ENCODE measurements at places on chromosomes 7 and 10. TPM values are rescaled to one million over a fixed set of nuclear protein-coding genes. Genes with fewer than 3 reads are reported as not detected.

FKBP9 gene
- 104 TPM for total RNA-seq

- no peak for DNase-seq
These were observed 111.4 kb upstream of the ABCB5 start for GRCh38 chr7:20504060-20504459.

GRB10 gene
- total RNA-seq: 36.5 TPM

- DNase-seq: no peak
These were observed 13.9 kb downstream of the SH3PXD2A start for GRCh38 chr10:103841519-103841918.

VAX1 gene
- not detected for total RNA-seq

GRCh38 chr10:44422570-44423101, 37.7 kb upstream of the CXCL12 start:
- no peak for DNase-seq

ARHGAP21 gene
- total RNA-seq: 83.1 TPM

SMKR1 gene
- 1.1 TPM for total RNA-seq

DNA sequence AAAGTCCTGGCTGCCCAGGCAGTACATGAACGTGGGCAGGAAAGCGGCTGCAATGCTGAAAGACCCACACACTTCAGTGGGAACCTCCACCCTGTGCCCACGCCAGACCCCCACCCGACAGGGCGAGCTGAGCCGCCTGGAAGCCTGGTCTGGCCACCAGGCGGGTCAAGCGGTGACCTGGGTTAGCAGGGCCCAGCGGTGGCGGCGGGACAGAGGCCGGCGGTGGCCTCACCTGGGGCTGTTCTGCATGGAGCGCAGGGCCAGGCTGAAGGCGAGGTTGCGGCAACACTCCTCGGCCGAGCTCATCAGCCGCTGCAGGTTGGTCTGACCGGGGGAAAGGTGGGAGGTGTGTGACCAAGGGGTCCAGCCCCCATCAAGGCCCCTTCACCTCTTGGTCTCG, 11.6 kb upstream of the MICALL2 start:
- DNase-seq: no peak

GRCh38 chr10:128990986-128991385, 476.1 kb upstream of the MGMT start:
- DNase-seq: no peak

DNA sequence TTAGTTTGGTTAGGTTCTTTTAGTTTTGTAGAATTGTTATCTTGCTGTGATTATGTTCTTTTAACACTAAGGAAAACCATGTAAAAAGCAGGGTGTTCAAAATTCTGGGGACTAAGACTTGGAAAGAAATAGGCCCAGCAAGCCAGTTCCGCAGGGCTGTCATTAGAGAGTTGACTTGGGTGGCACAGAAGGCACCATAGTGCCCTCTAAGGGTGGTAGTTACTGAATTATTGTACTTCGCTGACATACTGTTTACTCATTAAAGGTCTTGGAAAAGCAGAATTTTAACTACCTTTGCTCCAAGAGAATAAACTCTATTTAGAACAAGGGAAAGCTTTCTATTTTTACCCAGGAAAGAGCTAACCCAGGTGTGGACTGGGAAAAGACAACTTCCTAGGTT, 86.5 kb downstream of the OTUD1 start:
- DNase-seq: no peak

DNA sequence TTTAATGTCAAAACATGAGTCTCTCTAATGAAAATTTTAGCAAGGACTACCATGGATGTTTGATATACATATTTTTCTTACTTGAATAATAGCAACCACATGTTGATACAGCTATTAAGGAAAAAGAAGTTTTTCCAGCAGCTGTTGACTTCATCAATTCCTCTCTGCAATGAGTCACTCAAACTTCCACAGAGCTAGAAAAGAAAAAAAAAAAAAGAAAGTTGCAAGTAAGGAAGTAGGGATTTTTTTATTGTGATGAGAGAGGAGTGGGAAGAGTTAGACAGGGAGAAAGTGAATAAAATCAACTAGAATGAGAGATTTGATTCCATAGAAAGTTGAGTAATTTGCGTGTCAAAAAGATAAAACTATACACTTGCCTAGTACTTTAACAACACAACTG, 46.2 kb downstream of the CAV1 start:
- DNase-seq: no peak

DNA sequence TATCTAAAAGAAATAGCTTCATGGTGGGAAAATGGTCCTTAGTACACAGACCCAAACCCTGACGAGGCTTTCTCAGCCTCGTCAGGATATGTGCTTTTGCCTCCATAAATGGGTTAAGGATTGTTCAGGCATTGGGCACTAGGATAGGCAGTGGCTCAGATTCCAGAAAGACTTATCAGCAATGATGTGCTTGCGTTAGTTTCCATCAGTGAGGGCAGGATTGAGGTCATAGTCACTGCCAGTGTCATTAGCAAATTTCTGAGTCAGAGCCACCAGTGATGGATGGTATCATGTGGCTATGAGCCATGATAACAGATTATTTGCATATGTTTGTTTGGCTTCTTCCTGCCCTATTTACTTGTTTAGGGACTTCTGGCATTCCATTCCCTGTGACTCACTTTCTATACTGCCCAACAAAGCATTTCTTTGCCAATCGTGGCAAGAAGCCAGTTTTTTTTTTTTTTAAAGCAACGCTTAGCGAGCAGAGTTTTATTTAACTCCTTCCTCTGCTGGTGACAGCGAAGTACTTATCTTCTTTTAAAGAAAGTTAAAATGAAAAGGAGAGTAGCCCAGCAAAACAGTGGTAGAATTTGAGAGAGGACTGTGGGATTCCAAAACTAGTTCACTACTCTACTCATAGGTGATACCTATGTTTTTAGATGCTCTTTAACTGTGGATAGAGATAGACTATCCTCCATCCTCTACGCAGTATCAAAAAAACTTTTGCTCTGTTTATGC, 44.4 kb downstream of the MYPN start:
- DNase-seq: no peak

PITX3 gene
- not detected for total RNA-seq

- DNase-seq: no peak
These were observed 41.6 kb upstream of the MET start for GRCh38 chr7:116630357-116630756.

DNA sequence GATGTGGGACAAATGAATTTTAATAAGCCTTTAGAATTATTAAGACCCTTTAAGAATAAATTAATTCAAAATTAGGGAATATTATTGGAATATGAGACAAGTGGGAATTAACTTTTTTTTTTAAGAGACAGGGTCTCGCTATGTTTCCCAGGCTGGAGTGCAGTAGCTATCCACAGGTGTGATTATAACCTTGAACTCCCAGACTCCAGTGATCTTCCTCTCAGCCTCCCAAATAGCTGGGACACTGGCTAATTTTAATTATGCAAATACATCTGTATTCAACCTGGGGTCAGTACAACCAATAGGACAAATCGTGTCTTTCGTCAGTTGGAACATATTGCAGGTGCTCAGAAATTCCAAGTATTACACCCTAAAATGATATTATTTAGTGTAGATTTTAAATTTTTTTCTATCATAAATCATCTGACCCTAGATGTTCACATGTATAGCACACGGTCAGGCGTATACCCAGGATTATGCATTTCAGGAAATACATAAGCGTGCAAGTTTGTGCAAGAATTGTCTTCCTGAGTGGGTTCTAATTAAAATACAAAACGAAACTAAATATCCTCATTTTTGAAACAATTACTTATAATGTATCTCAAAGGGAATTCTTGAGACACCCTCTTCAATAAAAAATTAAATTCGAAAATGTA, 1.2 kb downstream of the NT5C3A start:
- DNase-seq: no peak

DNA sequence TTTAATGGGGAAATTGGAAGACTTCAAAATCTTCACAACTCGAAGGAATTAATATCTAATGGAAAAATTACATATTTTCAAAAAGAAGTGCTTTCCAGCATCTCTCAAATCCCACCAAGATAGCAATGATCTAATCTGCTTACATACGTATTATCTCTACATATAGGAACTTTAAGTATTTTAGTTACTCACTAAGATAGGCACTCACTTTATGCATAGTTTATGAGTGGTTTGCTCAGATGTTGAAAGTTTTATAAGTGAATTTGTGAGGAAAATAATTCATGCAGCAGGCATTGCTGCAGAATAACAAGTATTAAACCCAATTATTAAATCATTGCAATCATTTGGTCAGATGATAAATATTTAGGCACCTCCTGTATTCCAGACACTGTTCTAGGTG, 2.3 kb upstream of the CYTH3 start:
- DNase-seq: no peak
